ENCODE measurements at places on chromosomes 6 and 20.

- no peak for DNase-seq
Measured at GRCh38 chr6:48691420-48691819, 580.4 kb upstream of the PTCHD4 start.

GRCh38 chr6:36283608-36284007, 13.7 kb downstream of the PNPLA1 start:
- no peak for DNase-seq

GRCh38 chr6:32318501-32318900, 53.2 kb downstream of the TSBP1 start:
- DNase-seq = no peak

GRCh38 chr20:2751878-2752566, 48.4 kb downstream of the CPXM1 start:
- DNase-seq = no peak

GRCh38 chr6:56515081-56515905, 127.4 kb downstream of the DST start:
- no peak for DNase-seq

DNA sequence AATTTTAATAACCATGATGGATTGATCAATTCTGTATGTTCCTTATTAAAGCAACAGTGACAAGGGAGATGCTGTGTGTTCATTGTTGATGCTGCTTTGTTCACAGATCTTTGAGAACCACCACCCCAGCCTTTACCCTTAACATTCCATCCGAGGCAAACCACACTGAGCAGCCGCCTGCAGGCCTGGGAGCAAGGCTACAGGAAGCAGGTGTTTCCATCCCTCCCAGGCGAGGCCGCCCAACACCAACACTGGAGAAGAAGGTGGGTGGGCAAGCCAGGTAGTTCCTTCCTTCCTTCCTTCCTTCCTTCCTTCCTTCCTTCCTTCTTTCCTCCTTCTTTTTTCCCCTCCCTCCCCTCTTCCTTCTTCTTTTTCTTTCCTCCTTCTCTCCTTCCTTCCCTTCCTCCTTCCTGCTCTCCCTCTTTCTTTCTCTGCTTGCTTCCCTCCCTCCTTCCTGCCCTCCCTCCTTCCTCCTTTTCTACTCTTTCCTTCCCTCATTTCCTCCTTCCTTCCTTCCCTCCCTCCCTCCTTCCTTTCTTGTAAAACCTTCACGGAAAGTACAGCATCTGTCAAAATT, 13.7 kb downstream of the TTLL2 start:
- no peak for DNase-seq

DNA sequence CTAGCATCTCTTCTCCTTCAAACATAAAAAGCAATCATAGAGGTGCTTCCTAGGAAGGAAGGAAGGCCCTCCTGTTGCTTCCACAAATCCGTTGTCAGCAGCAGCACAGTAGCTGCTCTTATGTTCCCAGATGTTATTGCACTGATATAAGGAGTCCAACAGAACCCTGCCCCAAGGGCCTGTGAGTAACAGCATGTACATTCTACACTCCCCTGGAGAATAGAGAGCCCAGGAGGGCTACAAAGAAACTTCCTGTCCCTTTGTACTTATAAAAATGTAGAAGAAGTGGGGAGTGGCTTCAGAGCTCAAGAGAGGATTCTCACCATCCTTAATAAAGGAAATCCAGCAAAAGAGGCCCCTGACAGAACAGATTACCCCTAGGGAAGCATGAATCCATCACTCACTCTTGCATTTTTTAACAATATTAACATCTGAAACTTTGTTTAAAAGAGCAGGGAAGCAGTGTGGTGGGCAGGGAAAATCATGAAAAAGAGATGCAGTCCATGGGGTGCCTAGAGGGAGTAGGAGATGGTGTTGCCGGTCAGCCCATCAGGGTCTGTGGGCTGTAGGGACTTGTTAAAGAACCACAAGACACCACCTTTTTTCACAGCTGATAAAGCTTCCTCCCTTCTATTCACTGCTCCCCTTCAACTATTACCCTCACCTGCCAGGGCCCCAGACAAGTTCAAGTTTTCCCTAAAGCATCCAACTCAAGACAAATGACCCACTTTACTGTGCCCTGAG, 104.5 kb upstream of the ADGRF1 start:
- no peak for DNase-seq

DNA sequence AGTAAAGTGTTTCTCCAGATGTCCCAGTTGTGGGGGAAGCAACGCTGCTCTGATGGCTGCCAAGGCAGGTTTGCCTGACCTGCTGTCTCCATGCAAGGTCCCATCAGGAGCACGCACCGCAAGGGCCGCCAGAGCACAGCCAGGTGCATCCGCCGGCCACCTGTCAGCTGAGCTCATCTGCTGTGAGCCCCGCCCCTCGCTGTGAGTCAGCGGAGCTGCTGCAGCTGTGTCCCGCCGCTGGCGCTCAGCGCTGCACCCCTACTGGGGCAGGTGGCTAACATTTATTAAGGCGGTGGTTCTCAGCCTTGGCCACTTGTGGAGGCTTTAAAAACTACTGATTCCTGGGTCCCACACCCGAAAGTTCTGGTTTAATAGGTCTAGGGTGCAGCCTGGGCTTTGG, 225.7 kb downstream of the UST start:
- DNase-seq = no peak

DNA sequence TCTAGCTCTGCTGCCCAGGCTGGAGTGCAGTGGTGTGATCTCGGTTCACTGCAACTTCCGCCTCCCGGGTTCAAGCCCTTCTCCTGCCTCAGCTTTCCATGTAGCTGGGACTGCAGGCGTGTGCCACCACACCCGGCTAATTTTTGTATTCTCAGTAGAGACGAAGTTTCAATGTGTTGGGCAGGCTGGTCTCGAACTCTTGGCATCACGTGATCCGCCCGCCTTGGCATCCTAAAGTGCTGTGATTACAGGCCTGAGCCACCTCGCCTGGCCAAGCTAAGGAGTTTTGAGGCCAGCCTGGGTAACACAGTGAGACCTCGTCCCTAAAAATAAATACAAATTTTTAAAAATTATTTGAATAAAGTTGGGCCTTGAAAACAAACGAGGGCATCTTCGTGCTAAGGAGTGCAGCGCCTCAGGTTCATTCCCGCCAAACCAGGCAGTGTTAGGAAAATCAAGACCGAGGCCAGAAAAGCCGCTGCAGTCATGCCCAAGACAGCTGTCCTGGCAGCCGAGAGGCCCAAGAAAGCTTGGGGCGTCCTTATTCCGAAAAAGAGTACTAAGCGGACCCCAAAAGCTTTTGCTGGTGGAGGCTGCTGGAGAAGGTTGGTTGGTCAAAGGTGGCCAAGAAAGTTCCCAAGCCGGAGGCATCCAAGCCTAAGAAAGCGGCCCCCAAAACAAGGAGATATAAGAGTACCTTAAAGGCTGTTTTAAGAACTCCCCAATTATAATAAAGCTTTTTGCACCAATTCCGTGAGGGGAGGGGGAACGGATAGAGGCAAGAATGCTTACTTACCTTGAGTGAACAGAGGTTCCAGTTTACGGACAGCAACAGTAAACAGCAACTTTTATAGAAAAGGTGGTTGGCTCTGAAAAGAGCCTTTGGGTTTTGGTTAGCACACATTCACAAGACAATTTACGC, 109.0 kb downstream of the HFE start:
- no peak for DNase-seq

GRCh38 chr6:109672175-109672574, 18.8 kb downstream of the AK9 start:
- DNase-seq = no peak

- DNase-seq = no peak
Measured at GRCh38 chr20:35199740-35200139, 26.8 kb upstream of the MMP24 start.

GRCh38 chr20:7689151-7689550, 251.1 kb downstream of the HAO1 start:
- DNase-seq = no peak

GRCh38 chr6:154206141-154206540, 150.5 kb downstream of the IPCEF1 start:
- DNase-seq = no peak

Measured in GM04503 (cell line).